ENCODE measurements at places on chromosomes 12 and 14.
A peak's percentile ranks its signal among the peaks of the same experiment; 100 is the strongest.

DNA sequence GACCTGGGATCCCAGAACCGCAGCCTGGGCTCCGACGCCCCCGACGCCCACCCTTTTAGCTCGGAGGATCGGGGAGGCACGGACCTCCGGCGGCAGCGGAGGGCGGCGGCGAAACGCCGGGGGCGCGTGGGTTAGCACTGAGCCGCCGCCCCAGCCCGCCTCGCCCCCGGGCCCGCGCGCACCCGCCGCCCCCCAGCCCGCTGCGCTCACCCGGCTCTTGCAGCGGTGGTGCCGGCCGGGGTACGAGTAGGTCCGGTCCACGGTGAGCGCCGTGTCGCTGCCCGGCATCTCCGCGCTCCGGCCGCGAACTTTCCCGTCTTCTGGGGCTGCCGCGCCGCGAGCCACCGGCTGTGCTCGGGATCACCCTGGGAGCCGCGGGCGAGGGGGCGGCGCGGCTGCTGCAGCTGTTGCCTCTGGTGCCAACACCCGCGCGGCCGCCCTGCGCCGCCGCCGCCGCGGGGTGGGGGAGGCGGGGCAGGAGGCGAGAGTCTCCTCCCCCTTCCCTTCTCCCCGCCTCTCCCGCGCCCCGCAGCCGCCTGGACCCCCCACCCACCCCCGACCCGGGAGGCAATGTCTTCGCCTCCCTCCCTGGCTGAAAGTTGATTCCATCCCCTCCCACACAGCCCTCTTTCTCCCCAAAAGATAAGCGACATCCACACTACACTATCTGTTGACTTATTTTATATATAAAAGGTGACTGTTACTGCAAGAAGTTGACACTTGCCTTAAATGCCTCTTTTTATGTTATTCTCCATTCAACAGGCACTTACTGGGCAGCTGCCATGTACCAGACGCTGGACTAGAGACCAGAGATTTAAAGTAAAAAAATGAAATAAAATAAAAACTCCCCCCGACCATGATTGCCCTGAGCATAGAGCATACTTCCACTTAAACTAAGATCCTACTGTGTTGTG lies at the start of gene TMCC3:
TMCC3 (minus strand) TSS at position 415 of the 914 bp plus-strand sequence; CDS start at position 288, 127 bp downstream.
- DNase-seq: no peak

DNA sequence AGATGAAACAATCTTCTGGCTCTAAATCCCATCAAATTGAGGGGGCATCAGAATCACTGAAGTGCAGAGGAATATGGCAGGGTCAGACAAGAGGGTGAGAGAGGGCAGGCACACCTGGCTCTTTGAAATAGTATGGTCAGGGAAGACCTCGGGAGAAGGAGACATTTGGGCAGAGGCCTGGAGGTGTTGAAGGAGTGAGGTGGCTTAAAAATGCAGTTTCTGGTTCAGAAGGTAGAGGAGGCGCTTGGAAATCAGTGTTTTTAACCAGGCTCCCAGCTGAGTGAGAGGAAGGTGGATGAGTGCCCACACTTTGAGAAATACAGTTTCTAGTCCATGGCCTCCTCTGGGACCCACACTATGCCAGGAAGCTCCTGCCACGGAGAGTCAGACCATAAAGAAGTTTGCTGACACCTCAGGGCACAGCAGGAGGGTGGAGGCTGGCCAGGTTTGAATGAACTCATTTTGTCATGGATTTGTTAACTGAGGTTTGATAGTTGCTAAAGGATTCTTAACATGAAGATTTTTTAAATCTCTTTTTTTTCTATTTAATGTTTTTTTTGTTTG lies 20.1 kb downstream of the NID2 start:
- no peak for DNase-seq

DNA sequence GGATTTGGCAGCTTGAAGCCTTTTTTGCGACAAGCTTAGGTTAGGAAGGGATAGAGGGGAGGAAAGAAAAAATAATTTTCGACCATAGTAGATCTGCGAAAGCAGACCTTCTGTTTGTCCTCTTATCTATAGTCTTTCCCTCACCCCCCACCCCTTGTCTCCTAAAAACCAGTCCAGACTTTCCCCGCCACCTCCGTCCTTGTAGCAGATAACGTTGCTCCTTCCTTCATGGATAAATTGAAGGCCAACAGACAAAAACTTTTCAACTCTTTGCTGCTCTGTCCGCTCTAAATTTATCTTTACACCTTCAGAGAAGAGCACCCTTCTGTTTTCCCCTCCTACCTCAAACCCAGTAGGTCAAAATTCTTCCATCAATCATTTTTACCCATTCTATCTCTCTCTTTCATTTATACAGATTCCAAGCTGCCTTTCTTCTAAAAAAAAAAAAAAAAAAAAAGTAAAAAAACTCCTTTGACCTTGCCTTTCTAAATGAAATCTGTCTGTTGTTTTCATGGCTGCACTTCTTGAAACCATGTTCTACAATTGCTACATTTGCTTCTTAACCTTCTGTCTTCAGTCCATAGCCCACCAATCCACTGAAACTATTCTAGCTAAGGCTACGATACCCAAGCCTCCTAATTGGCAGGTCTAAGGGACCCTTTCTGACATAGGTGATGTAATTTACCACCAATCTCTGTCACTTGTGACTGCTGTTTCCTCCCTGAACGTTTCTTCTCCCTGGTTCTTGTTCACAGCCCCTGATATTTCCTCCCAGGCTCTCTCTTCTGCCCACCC lies 11.1 kb upstream of the NEMF start:
- DNase-seq: peak; percentile 52

- no peak for DNase-seq
These were observed 68.2 kb upstream of the MDM1 start for GRCh38 chr12:68400226-68400829.

DNA sequence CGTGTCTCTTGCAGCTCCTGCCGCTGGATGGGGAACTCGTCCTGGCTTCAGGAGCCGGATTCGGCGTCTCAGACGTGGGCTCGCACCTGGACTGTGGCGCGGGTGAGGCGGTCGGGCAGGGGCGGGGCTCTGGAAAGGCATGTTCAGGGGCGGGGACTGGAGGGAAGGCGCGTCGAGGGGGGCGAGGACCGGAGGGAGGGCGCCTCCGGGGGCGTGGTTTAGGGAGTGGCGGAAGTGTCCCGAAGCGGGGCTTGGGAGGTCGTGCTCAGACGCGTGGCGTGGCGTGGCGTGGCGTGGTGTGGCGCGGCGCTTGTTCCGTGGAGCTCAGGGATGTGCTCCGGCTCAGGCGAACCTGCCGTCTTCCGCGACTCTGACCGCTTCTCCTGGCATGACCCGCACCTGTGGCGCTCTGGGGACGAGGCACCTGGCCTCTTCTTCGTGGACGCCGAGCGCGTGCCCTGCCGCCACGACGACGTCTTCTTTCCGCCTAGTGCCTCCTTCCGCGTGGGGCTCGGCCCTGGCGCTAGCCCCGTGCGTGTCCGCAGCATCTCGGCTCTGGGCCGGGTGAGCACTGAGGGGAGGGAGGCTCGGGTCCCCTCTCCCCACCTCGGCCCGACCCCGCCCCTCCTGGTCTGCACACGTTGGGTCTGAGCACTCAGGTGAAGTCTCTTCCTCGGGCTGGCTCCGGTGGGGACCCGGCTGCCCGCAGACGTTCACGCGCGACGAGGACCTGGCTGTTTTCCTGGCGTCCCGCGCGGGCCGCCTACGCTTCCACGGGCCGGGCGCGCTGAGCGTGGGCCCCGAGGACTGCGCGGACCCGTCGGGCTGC lies 6.2 kb downstream of the AMN start:
- no peak for DNase-seq

DNA sequence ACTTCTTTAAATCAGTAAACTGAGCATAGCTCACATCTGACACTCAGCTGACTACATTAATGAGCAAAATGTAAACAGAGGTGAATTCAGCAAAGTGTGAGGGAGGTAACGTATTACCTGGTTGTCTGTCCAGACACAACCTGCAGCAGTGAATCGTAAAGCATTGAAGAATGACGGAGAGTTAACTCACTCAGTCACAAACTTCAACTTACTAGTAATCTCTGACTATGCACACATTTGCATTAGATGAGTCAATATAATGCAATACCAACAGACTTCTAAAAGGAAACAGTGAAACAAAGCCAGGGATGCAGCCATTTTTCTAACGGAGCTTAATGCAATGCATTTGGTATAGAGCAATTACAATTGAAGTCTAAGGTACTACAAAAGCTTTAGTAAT lies 40.0 kb downstream of the STX2 start:
- DNase-seq: no peak

- no peak for DNase-seq
These were observed 46.2 kb downstream of the WSCD2 start for GRCh38 chr12:108175310-108175709.
